ENCODE measurements at places on chromosomes 16 and 17.

DNA sequence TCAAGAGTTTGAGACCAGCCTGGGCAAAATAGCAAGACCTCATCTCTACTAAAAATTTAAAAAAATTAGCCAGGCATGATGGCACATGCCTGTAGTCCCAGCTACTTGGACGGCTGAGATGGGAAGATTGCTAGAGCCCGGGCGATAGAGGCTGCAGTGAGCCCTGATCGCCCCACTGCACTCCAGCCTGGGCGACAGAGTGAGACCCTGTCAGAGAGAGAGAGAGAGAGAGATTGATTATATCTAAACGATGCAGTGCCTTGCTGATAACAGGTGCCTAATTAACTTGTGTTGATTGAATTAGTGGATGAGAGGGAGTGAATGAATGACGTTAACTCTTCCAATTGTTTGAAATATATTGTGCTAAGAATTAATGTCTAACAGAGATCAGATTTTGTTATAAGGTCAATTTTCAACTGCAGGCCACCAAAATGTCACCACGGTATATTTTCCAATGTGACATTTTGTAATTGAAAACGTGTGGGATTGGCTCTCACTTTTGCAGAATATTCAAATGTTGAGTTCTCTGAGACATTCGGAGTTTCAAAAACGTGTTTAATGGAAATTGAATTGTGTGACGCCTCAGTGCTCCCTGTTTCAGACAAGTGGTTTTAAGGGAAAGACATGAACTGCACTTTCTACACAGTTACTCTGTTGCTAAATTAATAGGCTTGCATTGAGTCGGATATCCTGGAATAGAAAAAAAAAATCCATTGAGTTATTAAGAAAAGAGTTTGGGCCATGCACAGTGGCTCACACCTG lies 53.6 kb downstream of the ABAT start:
- DNase-seq: no peak

DNA sequence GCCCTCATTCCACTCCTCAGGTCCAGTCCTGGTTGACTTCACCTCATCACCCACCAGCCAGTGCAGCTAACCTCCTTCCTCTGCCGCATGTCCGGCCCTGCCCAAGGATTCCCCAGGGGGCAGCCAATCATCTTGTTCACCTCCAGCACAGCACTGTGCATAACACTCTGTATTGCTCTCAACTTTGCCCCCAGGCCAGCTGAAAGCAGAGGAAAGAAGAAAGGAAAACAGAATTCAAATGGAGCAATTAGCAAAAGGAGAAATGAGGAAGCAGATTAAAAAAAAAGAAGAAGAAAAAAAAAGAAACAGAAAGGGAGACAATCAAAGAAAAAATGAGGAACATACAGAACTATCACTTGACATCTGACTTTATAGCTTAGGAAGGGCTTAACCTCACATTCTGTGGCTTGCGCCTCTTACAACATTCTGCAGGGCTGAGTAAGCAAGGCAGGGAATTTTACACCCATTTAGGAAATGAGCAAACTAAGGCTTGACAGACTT lies 26.1 kb downstream of the GAS7 start:
- peak; percentile 67 for DNase-seq

- no peak for DNase-seq
These were observed 13.4 kb downstream of the ITPRIPL2 start for GRCh38 chr16:19127205-19127604.

DNA sequence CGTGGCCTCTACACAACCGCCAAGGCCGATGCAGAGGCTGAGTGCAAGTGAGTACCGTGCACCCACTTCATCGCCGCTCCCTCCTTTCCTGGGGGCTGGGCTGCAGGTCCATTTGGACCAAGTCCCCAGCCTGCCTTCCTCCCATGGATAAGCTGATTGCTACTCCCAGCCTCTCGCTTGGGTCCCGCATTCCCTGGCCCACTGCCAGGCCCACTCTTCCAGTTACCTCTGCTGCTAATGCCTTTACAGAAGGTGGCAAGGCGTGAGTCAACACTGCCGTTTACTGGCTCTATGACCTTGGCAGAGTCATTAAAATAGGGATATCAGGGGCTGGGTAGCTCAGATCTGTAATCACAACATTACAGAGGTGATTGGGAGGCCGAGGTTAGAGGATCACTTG lies 11.2 kb downstream of the SULT1A2 start:
- no peak for DNase-seq

GRCh38 chr17:15231851-15232516 lies 33.1 kb downstream of the PMP22 start:
- DNase-seq: no peak

GRCh38 chr17:27915709-27916108 lies 22.5 kb upstream of the LYRM9 start:
- DNase-seq: no peak

DNA sequence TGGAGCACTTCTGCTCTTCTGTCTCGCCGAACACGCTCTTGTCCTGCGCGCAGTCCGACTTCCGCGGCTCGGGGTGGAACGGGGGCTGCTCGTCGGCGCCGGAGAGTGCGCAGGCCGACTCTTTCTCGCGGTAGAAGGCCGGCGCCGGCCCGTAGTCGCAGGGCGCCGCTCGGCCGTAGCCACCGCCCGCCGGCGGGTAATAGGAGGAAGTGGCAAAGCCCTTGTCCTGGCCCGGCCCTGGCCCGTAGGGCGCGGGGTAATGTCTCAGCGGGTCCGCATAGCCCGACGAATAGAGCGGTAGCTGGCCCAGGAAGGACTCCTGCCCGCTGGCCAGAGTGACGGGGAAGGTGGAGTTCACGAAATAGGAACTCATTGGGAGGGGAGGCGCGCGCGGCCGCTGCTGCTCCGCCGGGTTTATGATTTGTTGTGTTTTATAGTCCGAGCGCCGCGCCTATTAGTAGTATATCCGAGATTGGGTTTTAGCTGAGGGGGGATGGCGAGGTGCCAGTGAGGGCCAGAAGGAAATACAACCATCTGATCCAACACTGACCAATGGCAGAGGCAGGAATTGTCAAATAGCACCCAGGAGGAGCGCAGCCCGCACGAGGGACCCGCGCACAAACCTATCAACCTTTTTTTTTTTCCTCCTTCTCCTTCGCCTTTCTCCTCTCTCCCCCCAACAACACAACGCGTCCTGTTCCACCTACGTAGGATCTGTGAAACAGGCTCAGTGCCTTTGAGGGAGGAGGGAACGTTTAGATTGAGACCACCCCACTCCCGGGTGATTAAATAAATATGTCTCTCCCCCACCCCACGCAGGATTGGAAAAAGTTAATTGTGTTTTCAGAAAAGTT lies 4.4 kb upstream of the HOXB5 start:
- DNase-seq: peak; percentile 80

DNA sequence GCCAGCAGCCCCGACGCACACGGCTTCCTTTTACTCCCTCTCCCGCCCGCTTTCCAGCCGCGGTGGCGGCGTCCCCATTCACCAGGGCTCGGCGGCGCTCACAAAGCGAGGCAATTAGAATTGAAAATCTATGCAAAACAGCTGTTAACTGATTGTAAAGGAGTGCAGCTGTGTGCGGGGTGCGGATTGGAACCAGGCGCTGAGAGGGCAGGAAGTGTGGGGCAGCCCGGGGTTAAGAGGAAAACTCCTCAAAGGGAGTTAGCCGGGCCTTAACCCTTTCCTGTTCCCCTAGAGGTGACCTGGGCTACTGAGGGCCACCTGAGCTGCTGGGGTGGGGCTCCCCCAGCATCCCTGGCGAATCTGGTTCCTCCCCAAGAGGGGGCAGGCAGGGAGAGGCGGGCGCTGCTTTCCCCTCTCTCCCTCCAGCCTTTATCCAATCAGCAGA lies 5.8 kb upstream of the GSE1 start:
- no peak for DNase-seq

DNA sequence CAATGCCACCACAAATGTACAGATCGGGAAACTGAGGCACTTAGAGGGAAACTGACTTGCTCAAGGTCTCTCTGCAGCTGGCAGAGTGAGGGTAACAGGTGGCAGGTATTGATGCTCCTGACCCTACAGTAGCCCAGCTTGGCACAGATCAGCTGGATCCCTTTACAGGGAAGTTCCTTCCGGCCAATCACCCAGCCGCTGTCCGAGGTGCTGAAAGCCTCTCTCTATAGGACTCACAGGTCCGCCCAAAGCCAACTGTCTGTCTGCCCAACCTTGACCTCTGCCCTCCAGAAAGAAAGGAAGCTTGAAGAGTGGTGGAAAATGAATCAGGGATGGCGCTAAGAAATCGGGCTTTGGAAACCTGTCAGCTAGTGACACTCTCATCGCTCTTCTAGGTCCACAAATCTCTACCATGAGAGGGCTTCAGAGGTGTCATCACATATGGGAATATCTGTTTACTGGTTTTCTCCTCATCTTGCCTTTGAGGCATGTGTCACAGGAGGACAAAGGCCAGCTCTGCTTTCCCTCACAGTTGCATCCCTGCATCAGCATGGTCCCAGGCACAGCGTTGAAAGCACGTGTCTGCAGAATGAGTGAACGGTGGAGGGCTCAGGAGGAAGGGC lies 246.2 kb downstream of the KATNIP start:
- DNase-seq: peak; percentile 55

GRCh38 chr17:65942592-65942991 lies 249.3 kb downstream of the CEP112 start:
- DNase-seq: no peak

Data from GM23248 (cell line).